Gastrocnemius medialis (tissue), 4 donors: ENCODE measurements at places on chromosomes 4 and X. TPM values are rescaled to one million over a fixed set of nuclear protein-coding genes. Genes with fewer than 3 reads are reported as not detected.
A peak's percentile ranks its signal among the peaks of the same experiment; 100 is the strongest.

GRCh38 chrX:149512225-149512885 lies 7.2 kb upstream of the IDS start:
- peak; percentile 18 for DNase-seq

DNA sequence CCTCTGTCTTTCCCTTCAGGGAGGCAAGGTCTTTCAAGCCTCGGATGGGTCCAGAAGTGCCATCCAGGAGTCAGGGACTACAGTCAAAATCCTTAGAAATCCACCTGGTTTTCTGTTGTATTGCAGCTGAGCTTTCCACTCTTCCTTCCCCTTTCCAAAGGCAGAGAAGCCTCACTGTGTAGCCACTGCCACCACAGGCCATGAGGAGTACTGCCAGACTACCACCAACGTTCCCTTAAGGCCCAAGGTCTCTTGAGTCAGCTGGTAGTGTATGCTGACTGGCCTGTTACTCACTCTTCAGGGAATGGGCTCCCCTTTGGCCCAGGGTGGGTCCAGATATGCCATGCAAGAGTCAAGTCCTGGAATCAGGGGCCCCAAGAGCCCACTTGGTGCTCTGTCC lies 1454.1 kb downstream of the PCDH19 start:
- no peak for DNase-seq

GRCh38 chrX:96884027-96884426 lies 319 bp downstream of the RPA4 start:
- no peak for DNase-seq

GRCh38 chr4:81197864-81198524 lies 17.0 kb downstream of the PRKG2 start:
- DNase-seq: no peak

- no peak for DNase-seq
These were observed 648.7 kb upstream of the FRG1 start for GRCh38 chr4:189291939-189292338.

Gene ADH1B
- 67.9 TPM for total RNA-seq

GRCh38 chr4:162684998-162685397 lies 481.7 kb downstream of the NAF1 start:
- no peak for DNase-seq

Gene ADAMTS3
- 0.41 TPM for total RNA-seq

- no peak for DNase-seq
These were observed 29.2 kb downstream of the FANCB start for GRCh38 chrX:14843666-14844065.

Gene MAGEE2
- total RNA-seq: not detected

GRCh38 chr4:176207839-176208238 lies 12.5 kb upstream of the SPATA4 start:
- no peak for DNase-seq

Gene NAT8L
- total RNA-seq: 1.9 TPM

Gene RBMX
- 219 TPM for total RNA-seq

Gene SPATA4
- total RNA-seq: 0.22 TPM

GRCh38 chrX:43605351-43605750 lies 50.7 kb upstream of the MAOA start:
- DNase-seq: no peak

Gene SOX3
- total RNA-seq: 0.13 TPM

DNA sequence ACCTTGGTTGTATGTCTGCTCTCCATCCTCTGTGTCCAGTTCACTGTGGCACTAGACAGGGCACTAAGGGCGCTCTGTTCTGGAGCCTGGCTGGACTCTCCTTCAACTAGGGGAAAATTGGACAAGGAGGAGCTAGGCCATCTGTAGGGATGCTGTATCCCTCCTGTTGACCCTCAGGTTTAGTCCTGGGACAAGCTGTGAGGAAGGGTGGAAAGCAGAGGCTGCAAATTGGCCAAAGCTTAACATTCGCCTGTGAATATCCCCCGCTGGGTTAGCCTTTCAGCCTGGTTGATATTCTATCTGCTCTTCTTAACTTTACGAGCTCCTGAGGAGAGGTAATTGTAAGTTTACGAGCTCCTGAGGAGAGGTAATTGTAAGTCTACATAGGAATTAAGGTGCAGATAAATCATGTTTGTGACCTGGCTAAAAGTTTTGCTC lies 64.4 kb upstream of the ENPEP start:
- no peak for DNase-seq

DNA sequence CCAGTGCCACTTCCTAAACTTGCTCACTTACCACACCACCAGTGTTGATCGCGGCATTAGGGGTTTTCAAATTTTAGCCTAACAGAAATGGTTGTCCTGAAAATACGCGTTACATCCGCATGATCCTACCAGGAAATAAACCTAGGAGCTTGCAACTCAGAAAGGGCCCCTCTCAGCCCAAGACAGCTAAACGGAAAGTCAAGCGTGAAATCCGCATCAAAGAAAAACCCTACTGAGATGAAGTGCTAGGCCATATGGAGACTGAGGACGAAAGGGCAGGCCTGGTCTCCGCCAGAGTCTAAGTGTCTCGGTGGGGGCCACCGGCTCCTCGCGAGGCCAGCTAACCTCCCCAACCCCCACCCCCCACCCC lies 626 bp downstream of the YTHDC1 start:
- no peak for DNase-seq

DNA sequence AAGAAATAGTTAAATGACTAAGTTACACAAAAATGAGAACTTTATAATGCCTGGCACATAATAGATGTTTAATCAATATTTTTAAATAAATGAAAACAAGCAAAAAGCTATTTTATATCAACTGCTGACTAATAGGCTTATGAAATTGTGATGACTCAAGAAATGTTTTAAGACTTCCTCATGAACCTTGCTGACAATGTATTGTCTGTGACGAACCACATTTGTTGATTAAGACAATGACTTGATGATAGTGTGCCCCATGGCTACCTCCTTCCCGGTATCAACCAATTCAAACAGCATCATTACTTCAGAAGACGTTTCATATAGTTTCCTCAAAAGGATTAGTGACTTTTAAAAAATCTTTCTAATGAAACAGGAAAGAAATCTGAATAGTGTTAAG lies 7.9 kb downstream of the CXCL6 start:
- no peak for DNase-seq
